ENCODE measurements at places on chromosomes 1 and 21. TPM values are rescaled to one million over a fixed set of nuclear protein-coding genes. Genes with fewer than 3 reads are reported as not detected.

Gene TRIM45
- polyA plus RNA-seq: 30.3 TPM

Gene TSPAN2
- 34.2 TPM for polyA plus RNA-seq

Gene NECTIN4
- polyA plus RNA-seq: 3.5 TPM

Gene IFFO2
- polyA plus RNA-seq: 24.3 TPM

Gene PRKACB
- 46.8 TPM for polyA plus RNA-seq

Gene TFF2
- not detected for polyA plus RNA-seq

Gene ZMYM4
- polyA plus RNA-seq: 85.5 TPM

Gene PAX7
- 0.03 TPM for polyA plus RNA-seq

Gene FAM89A
- 12.8 TPM for polyA plus RNA-seq

Gene CRYBG2
- 0.87 TPM for polyA plus RNA-seq

Gene INSRR
- polyA plus RNA-seq: 1.1 TPM

Gene ARTN
- 1.9 TPM for polyA plus RNA-seq

Measured in renal cortex interstitium (tissue), 15 donors.